ELR (cell line): ENCODE measurements at places on chromosomes 2 and 18.
A peak's percentile ranks its signal among the peaks of the same experiment; 100 is the strongest.

DNA sequence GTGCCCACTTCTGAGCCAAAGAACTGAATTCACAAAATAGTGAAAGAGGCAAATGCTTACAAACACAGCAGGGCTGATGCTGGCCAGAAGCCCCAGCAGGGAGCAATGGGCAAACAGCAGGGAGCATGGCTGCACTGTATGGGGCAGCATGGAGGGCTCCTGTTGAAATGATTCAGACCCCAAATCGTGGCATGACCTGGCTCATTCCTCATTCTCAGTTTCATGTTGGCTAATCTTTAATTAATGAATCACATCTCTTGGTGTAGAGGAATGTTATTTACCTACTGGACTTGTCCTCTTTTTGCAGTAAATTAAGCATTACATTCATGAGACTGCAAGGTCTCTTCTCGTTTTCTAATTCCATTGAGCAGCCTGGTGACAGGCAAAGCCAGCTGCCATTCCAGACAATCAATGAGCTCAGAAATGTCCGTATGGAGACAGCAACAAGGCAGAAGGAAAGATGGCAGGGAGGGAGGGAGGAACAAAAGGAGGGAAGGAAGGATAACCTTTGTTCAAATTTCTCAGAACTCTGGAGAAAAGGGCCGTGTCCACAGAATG is 84.9 kb upstream of the ST8SIA3 start:
- no peak for DNase-seq

GRCh38 chr18:5986257-5986931 is 91.1 kb upstream of the TMEM200C start:
- DNase-seq: no peak

DNA sequence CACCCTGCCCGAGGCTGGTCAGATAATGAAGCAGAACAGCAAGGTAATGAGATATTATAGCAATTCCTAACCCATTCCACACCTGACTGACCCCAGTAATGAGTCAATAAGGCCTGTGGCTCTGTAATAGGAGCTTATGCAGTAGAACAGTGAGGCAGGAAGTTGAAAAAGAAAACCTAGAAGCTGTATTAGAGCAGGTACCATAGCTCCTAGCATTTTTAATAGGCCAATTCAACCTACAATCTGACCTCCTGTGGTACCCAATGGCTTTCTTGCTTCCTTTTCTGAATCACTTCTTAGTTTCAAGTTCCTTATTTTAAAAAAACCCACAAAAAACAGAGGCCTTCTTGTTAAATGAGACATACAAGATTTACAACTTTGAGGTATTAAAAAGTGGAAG is 43.6 kb upstream of the MAP2 start:
- no peak for DNase-seq

DNA sequence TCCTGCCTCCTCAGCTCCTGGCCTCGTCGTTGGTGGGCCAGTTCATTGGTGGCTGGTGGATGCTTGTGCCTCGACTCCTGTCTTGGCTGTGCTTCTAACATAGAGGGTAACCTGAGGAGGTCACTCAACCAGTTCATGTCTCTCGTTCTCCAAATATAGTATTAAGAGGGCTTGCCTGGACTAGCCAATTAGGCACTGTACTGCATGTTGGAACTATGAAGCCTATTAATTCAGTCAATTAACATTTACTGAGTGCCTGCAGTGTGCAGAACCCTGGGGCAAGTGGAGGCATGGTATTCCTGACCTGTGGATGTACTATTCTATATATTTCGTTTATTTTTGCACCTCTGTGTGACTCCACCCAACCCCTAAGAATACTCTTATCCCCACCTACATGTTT is 89.9 kb upstream of the PELI1 start:
- DNase-seq: no peak

DNA sequence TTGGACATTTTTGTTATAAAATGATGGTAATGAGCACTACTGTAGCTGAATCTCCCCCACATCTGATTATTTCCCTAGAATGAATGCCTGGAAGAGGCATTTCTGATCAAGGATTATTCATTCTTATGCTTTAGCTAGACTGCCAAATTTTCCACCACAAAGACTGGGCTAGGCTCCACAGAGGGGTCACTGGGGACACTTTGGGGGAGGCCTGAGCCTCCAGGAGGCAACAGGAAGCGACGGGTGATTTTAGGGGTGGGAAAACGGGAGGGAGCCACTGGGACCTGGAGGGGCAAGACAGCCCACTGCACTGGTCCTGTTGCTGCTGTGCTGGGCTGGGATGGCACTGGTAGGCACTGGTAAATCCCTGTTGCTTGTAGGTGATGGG is 2.4 kb upstream of the ASB1 start:
- no peak for DNase-seq

- DNase-seq: peak; percentile 82
Measured at GRCh38 chr18:48475635-48476549, 62.9 kb upstream of the CTIF start.

GRCh38 chr2:235151152-235151551 is 199.3 kb downstream of the SH3BP4 start:
- no peak for DNase-seq

GRCh38 chr2:212078103-212078502 is 460.5 kb downstream of the ERBB4 start:
- DNase-seq: no peak

DNA sequence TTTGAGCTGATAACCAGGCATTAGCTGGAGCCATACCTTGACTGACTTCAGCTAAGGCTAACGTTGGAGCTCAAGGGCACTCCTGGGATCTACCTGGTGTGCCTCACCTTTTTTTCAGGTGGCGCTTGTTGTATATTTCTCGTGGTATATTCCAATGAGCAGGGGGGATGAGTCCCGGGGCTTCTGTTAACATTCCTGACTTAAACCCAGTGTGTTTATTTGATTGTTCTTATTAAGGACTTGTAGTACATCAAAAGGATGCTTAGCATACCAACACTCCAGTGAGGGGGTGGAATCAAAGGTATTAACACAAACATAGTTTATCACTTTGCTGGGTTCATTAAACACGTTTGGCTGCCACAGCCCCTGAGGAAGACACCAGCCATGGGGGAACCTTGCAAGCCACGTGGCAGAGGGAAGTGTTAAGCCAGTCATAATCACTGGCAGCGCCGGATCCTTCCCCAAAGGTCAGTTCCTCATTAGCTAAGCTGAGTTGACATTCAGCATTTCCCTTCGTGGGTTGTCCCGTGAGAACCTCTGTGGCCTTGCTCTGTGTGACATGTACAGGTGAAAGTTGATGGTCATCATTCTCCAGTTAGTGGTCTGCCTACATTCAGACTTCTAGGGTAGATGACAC is 119.5 kb upstream of the MCFD2 start:
- DNase-seq: no peak

DNA sequence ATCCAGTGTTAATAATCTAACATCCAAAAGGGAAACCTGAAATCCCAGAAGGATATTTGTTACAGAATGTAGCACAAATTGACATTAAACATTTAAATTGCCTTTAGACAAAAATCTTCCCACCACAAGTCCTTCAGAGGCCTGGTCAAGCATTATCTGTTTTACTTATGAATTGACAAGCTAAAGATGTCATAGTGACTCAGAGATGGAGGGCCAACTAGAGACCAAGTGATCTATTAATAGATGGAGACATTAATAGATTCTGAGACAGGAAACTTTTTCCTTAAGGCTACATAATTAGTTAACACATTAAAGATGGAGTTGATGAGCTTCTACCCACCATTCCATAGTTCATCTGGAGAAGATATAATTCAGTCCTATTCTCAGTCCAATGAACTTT is 526.2 kb downstream of the IRS1 start:
- DNase-seq: peak; percentile 11

DNA sequence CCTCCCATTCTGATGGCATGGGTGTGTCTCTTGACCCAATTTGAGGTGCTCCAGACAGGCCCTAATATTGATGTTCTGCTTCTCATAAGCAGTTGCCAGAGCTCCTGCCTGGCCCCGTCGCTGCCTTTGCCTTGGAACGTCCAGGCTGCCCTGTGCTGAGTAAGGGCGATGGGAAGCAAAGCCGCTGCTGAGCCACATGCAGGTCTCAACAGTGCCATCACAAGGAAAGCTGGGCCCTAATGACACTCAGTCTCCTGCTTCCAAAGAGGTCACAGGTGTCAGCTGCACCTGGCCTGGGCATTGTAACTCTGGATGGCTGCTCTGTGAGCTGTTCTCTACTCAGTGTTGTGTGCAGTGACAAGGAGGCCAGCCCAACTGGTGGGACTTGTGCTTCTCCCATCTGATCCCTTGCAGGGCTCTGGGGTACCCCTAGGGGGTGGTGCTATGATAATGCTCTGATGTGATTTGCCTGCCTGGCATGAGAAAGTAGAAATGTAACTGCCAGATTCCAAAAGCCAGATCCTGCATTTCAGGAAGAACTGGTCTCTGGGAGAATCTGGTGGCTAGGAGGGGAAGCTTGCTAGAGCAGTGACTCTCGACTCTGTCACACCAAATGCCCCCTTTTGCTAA is 8.7 kb downstream of the TTC39C start:
- peak; percentile 7 for DNase-seq

DNA sequence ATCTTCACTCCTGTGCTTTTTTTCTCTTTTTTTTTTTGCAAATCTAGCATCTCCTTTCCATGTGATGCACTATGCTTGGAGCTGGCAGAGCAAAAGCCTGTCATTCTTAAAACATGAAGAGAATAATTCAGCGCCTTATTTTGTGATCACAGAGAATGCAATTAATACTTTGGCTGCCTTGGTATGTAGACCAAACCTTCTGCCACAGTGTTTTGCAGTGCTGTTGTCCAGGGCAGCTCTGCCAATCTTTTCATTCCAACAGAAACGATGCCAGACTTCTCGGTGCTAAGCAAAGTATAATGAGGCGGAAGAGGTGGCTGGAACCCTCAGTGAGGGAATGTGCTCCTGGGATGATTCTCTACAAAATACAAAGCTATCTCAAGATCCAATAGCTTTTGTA is 25.6 kb downstream of the BCL2 start:
- no peak for DNase-seq

DNA sequence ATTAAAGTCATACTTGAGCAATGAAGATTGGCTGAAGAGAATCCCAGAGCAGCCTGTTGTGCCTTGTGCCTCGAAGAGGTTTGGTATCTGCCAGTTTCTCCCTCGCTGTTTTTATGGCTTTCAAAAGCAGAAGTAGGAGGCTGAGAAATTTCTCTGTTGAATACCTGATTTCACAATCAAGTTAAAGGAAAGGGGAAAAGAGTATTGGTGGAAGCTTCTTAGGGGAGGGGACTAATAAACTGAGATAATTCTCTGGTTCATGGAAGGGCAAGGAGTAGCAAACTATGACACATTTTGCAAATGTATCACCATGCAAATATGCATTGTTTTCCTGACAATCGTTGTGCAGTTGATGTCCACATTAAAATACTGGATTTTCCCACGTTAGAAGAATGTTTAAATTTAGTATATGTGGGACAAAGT is at the start of gene IL1B:
Gene IL1B, minus strand, starts transcription at position 85 of the 423 bp plus-strand sequence. CDS start 550 bp downstream, outside the sequence.
- peak; percentile 98 for DNase-seq

GRCh38 chr2:42071791-42072190 is 24.0 kb downstream of the PKDCC start:
- no peak for DNase-seq

- peak; percentile 65 for DNase-seq
Measured at GRCh38 chr2:134739879-134740301, 21.1 kb upstream of the TMEM163 start.

GRCh38 chr2:149782572-149782971 is 195.0 kb upstream of the MMADHC start:
- DNase-seq: no peak

GRCh38 chr2:86274265-86274917 is 63.0 kb downstream of the REEP1 start:
- DNase-seq: peak; percentile 84

GRCh38 chr18:616380-616995 is 19.7 kb downstream of the CLUL1 start:
- peak; percentile 77 for DNase-seq

- no peak for DNase-seq
Measured at GRCh38 chr2:163849756-163850435, 114.1 kb upstream of the FIGN start.

DNA sequence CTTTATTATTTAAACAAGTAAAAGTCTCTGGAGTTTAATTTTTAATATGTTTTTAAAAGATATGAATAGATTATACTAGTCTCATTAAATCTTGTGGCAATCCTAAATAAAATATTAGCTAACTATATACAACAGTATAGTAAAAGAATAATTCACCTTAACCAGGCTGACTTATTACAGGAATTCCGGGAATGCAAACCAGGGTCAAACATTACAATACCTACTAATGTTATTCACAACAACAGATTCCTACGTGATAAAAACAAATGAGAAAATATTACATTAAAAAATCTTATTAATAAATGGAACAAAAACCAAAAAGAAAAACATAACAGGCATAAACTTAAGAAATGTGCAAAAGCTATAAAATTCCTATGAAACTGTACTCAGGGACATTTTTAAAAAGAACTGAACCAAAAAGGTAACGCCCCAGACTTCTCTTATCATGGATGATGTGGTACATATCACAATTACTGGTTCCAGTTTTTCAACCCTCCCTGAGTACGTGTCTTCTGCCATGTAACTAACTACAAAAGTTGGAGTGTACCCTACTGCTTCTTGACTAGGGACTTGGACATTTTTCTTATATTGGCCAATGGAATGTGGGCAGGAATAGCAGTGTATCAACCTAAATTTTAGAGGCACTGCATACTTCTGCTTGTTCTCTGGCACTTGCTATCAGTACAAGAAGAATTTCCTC is 20.2 kb downstream of the TTC21B start:
- no peak for DNase-seq

- peak; percentile 51 for DNase-seq
Measured at GRCh38 chr2:102336502-102336945, 19.1 kb upstream of the IL18R1 start.

- DNase-seq: peak; percentile 51
Measured at GRCh38 chr2:98839292-98839691, 96.7 kb downstream of the CRACDL start.

- DNase-seq: peak; percentile 26
Measured at GRCh38 chr2:225937625-225938187, 538.2 kb downstream of the NYAP2 start.

GRCh38 chr18:8705961-8706790 is 820 bp downstream of the MTCL1 start:
- DNase-seq: peak; percentile 52

GRCh38 chr2:24304098-24304497 is 56.2 kb downstream of the ITSN2 start:
- peak; percentile 32 for DNase-seq

GRCh38 chr2:73746015-73746876 is 9.1 kb upstream of the TPRKB start:
- DNase-seq: no peak

GRCh38 chr2:111118481-111118980 is 2.2 kb upstream of the BCL2L11 start:
- DNase-seq: no peak
